CD8-positive, alpha-beta memory T cell (primary cell): ENCODE measurements at places on chromosomes 7 and 10.

GRCh38 chr10:43117777-43118583 is 20.3 kb upstream of the CSGALNACT2 start:
- H3K27ac ChIP-seq = no peak overlapping the region
- peaks cover 18% of the 10 kb centered on the region for H3K4me1 ChIP-seq
- DNase-seq = no peak
- H3K4me3 ChIP-seq = no peak overlapping the region

DNA sequence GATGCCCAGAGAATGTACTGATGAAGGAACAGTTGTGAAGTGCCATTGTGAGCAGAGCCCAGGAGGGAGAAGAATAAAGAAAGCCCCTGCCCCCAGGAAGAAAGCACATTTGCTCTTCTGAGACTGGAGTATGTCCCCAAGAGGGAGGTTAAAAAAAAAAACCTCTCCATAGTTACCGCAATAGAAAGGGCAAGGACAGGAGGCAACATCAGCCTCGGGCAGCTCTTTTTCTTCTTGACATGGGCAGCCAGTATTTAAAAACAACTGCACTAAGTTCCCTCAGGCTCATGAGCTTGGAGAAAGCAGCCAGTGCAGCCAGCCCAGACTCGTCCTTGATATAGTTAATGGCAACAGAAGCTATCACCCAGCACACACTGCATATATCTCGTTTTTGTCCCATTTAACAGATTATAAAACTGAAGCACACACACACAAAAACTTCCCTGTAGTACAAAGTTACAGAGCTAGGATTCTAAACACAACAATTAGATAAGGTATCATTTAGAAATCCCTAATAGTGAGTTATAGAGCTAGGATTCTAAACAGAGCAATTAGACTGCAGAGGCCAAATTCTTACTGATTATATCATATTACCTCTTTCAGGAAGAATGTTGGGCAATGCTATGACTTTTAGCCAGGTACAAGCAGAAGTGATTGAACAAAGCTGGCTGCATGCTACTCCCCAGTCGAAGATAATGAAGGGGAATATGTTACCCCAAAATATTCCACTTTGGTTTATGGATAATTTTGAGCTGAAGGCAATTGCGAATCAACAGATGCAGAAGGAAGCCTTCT is 823.5 kb downstream of the GRID1 start:
- no peaks in the 10 kb centered on the region for H3K4me1 ChIP-seq
- no peak for DNase-seq
- no peaks in the 10 kb centered on the region for H3K36me3 ChIP-seq
- H3K4me3 ChIP-seq = no peak overlapping the region

DNA sequence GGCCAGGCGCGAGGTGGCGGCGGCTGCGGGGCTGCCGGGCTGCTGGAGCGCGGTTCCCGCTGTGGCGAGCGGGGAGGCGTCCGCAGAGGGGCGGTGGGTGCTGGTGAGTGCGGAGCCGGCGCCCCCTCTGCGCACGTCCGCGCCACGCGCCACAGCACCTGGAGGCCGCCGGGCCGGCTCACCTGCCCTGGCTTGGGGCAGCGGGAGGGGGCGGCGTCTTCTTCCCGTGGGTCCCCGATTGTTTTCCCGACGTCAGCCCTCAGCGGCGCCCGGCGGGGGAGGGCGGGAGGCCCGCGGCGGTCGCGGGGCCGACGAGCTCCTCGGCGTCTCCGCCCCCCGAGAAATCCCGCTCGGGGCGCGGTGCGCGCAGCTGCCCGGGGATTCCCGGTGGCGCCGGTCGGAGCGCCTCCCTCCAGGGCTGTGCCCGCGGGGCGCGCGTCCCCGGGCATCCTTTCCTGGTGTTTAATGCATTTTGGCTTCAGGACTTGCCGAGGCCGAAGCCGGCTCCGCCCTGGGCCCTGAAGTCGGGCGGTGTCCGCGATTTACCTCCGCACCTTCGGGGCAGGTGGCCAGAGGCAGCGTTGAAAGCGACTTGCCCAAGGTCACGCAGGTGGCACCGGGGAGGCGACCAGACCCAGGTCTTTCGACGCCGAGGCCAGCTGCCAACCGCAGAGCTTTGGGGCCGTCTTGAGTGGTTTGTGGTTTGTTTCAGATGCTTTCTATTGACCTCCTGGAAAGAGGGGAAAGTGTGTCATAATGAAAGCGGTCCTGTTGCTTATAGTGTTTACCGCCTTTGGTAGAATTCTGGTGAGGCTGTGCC is 561 bp downstream of the PLEKHA1 start:
- no peaks in the 10 kb centered on the region for H3K27me3 ChIP-seq
- peak overlapping the region; percentile 77 for H3K27ac ChIP-seq
- peak; percentile 81 for DNase-seq
- H3K36me3 ChIP-seq = no peaks in the 10 kb centered on the region
- peaks cover 41% of the 10 kb centered on the region for H3K4me1 ChIP-seq
- peak overlapping the region; percentile 77 for H3K4me3 ChIP-seq

DNA sequence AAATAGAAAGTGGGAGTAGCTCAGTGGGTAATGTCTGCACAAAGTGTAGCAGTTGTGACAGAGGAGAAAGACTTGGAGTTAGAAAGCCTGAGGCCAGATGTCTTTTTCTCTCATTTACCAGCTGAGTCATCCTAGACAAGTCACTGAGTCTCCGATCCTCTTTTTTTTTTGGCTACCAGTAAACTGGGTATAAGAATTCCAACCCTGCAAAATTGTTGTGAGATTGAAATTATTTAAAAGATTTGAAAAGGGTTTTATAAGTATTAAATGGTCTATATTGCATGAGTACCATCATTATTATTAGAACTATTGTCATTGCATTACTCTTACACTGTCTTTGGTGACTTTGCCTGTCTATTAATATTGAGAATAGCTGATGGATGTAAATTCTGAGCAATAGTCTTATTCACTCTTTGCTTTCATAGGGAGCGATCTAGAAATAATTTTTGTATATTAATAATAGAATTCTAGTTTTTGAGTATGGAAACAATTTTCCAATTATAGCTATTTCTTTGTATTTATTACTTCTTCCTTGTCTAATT is 74.0 kb downstream of the ARID5B start:
- H3K27ac ChIP-seq = no peak overlapping the region
- DNase-seq = no peak
- no peak overlapping the region for H3K4me3 ChIP-seq
- no peaks in the 10 kb centered on the region for H3K27me3 ChIP-seq

DNA sequence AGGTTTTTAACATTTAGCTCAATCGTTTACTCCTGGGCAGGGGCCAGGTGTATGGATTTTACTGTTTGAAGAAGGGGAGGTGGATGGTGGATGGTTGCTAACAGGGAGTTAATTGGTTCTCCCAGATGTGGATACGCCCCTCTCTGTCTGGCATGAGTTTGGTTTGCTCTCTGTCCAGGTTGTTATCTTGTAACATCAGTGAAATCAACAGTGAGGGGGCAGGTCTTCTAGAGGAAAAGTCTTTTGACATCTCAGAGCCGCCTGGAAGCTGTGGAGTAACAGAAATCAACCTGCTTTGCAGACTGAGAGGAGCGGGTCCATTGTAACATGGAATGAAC is 243.4 kb downstream of the MGMT start:
- no peak overlapping the region for H3K27ac ChIP-seq
- no peak overlapping the region for H3K4me3 ChIP-seq
- no peaks in the 10 kb centered on the region for H3K36me3 ChIP-seq
- no peaks in the 10 kb centered on the region for H3K27me3 ChIP-seq

DNA sequence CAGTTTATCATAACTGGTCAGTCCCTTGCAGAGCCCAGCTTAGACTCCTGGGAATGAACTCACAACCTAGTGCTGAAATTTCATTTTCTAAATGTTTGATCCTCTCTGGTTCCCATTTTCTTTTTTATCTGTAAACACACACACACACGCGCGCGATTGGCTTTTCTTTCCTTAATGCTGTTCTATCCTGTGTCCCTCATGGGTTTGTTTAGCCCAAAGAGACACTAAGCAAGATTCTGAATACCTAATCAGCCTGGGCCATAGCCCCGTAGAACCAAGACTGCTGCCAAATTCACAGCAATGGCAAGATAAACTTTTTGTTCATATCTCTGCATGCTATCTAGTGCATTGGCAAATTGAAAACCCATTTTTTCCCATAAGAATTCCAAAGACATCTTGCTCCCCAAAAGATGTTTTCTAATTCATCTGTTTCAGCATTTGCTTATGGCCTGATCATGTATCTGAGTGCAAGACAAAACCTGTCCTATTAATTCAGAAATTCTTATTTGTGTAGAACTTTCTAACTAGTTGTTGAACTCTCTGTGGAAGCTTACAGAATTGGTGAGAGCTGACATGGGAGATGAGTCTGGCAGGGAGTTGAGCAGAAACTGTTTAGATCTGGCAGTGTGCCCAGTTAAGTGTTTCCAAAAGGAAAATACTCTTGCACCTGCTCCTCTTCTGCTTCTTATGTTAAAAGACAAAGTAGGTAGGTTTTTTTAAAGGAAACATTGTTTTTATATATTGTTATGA is 1.8 kb upstream of the IFIT1 start:
- no peak overlapping the region for H3K4me3 ChIP-seq
- peaks cover 25% of the 10 kb centered on the region for H3K4me1 ChIP-seq
- H3K36me3 ChIP-seq = no peaks in the 10 kb centered on the region
- no peak for DNase-seq
- H3K27me3 ChIP-seq = no peaks in the 10 kb centered on the region

GRCh38 chr7:151754142-151754590 is 122.7 kb downstream of the PRKAG2 start:
- peaks cover 21% of the 10 kb centered on the region for H3K4me1 ChIP-seq
- no peaks in the 10 kb centered on the region for H3K36me3 ChIP-seq
- no peak overlapping the region for H3K4me3 ChIP-seq
- no peak overlapping the region for H3K27ac ChIP-seq
- DNase-seq = no peak

GRCh38 chr10:99855479-99856071 is 73.1 kb downstream of the ABCC2 start:
- no peaks in the 10 kb centered on the region for H3K36me3 ChIP-seq
- DNase-seq = no peak
- no peak overlapping the region for H3K27ac ChIP-seq
- no peak overlapping the region for H3K4me3 ChIP-seq

DNA sequence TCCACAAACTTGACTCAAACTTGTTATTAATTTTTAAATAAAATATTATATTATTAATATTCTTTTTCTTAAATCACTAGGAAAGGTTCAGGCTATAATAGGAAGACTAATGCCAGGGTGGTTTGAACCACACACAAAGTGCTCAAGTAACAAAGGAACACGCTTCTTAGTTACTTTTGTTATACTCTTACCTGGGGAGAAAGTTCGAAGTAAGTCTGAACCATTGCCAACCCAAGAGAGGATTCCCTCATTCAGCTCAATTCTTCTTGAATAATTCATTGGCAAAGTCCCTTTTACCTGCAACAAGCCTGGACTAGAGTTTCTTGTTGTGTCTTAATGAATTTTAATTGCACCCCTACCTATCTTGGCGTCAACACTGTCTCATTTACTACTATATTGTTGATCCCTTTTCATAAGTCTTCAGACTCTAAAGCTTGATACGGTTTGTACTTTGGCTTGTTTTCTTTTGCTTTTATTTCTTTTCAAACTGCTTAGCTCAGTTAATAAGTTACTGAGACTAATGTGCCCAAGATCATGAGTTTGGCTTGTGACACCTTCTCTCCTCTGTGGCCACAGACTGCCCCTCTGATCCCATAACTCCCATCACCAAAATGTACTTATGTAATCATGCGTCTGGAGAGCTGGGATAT is 10.2 kb upstream of the C10orf67 start:
- no peak overlapping the region for H3K27ac ChIP-seq
- no peak for DNase-seq
- no peaks in the 10 kb centered on the region for H3K4me1 ChIP-seq
- no peaks in the 10 kb centered on the region for H3K27me3 ChIP-seq
- H3K36me3 ChIP-seq = no peaks in the 10 kb centered on the region

- no peaks in the 10 kb centered on the region for H3K27me3 ChIP-seq
- no peak for DNase-seq
- H3K27ac ChIP-seq = no peak overlapping the region
- no peaks in the 10 kb centered on the region for H3K4me1 ChIP-seq
- H3K36me3 ChIP-seq = no peaks in the 10 kb centered on the region
These were observed 83.0 kb downstream of the ARL4A start for GRCh38 chr7:12770227-12770975.

GRCh38 chr7:82859106-82859850 is 303.4 kb downstream of the PCLO start:
- DNase-seq = no peak
- no peak overlapping the region for H3K27ac ChIP-seq
- no peaks in the 10 kb centered on the region for H3K27me3 ChIP-seq
- H3K4me1 ChIP-seq = no peaks in the 10 kb centered on the region
- no peak overlapping the region for H3K4me3 ChIP-seq
- H3K36me3 ChIP-seq = no peaks in the 10 kb centered on the region

GRCh38 chr10:70190581-70190980 is 20.3 kb upstream of the SAR1A start:
- H3K27me3 ChIP-seq = no peaks in the 10 kb centered on the region
- H3K4me1 ChIP-seq = no peaks in the 10 kb centered on the region
- DNase-seq = no peak
- H3K4me3 ChIP-seq = no peak overlapping the region
- no peaks in the 10 kb centered on the region for H3K36me3 ChIP-seq
- H3K27ac ChIP-seq = no peak overlapping the region

GRCh38 chr7:91462316-91462715 is 198.1 kb downstream of the FZD1 start:
- H3K4me1 ChIP-seq = no peaks in the 10 kb centered on the region
- H3K27me3 ChIP-seq = no peaks in the 10 kb centered on the region
- no peaks in the 10 kb centered on the region for H3K36me3 ChIP-seq
- no peak overlapping the region for H3K4me3 ChIP-seq
- no peak overlapping the region for H3K27ac ChIP-seq
- no peak for DNase-seq

DNA sequence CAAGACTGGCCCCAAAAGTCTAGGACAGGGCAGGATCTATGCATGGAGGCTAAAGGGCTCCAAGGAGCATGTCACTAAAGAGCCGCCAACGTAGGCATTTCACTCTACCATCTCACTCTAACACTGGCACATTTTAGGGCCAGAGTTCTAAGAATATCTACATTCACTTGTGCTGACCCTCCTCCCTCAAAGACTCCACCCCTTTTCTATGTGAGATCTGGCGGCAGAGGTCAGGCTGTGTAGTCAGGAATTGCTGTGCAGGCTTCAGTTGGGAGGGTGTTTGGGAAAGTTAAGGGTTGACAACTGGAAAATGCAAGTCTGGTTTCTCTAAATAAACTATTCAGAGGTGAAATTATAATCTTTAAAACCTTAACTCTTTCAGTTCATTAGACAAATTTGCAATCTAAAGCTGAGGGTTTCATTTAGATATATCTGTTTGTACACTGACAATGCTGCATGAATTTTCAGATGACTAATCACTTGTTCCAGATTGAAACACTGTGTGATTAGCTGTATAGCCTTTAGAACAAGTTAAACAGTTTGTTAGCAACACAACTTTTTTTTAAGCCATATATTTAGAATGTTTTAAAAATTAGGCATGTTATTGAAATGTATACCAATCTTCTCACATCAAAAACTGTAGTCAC is 18.2 kb downstream of the LMOD2 start:
- DNase-seq = no peak
- H3K27ac ChIP-seq = no peak overlapping the region
- no peaks in the 10 kb centered on the region for H3K27me3 ChIP-seq
- no peak overlapping the region for H3K4me3 ChIP-seq
- no peaks in the 10 kb centered on the region for H3K36me3 ChIP-seq
